ENCODE measurements at places on chromosomes 3 and 15.

DNA sequence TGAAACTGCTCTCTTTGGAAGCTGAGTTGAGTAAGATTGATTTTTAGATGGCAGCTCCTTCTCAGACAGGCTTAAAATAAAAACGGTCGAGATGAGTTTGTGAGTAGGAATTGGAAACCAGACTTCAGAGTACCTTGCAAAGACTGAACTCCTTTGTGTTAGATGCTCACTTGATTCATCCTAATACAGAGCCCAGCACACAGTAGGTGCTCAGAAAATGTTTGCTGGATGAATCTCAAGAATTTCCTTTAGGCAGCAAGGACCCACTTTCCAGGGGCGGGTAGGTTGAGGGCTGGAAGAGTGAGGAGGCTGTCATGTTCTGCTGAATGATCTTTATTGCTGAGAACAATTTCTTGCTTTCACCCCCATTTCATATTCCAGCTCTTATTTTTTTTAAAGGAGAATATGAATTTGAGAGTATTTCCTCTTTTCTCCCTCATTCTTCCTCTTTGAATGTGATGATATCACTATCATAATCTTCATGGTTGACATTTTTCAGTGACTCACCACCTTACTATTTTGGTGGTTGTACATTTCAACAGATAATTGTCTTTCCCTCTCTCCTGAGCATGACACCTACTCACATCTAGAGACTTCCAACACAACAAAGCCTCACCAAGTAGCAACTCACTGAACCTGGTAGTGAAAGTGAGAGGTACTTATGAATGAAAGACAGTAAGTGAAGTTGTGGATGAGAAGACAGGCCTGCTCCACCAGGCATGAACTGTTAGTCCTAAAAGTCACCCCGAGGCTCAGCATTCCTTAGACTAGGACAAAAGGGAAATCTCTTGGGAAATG lies 113.3 kb downstream of the PDCD6IP start:
- DNase-seq, result no peak

DNA sequence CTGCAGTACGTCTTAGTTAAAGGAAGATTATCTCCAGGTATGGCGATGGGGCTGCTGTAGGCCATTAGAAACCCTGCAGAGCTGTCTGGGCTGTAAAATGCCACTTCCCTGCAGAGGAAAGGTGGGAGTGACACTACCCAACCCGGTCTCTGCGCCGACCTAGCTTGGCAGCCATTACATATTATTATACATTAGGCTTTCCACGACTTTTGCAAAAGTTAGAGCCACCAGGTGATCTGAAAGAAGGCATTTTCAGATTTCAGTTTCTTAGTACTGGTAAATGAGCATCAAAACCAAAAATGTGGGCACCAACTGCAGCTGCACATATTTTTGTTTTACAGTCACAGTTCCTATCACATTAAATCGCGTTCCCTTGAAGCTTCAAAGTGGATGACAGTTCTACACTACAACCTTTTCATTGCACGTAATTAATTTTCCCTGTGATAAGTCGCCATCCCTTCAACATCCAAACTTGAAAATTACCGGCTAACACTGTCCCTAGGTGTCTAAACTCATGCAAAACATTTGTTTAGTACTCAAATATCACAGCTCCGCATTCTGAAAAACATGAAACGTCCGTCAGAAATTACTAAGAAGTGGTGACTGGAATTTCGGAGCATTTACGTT lies 81.4 kb upstream of the CHD2 start:
- DNase-seq, result no peak

DNA sequence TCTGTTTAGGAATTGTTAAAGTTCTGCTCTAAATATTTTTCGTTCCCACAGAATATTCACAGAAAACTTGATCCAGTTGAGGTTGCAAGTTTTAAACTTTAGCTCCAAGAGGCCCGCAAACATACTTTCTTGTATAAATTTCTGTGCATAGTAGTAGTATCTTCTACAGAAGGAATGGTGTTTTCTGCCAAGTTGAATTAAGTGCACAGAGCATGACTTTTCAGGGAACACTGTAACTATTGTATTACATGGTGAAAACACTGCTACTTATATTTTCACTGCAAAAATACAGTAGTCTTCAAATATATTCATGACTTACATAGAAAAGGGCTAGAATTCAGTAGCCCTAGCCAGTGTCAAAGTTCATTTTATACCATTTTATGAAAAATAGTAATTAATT lies 67.0 kb downstream of the SUCNR1 start:
- no peak for DNase-seq

- DNase-seq, result no peak
These were observed 24.3 kb downstream of the NFKBIZ start for GRCh38 chr3:101873619-101874018.

GRCh38 chr3:102094506-102094905 lies 245.2 kb downstream of the NFKBIZ start:
- no peak for DNase-seq

DNA sequence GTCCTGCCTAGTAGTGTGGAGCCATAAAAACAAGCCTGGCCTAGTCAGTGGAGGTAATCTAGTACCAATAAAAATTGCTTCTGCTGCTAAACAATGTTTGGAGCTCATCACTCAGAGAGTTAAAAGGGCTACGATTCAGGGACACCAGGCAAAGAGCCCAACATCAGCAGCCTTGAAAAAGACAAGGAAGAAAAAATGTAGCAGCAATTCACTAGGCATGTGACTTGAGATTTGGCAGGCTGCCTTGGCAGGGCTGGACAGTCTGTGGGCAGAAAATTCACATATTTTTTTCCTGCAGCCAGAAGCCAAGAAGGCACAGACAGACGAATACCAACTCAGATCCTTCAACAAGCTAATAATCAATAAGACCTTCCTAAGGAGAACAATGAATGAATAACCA lies 47.2 kb downstream of the IGSF11 start:
- DNase-seq, result no peak
